ENCODE measurements at places on chromosomes 2 and 18. TPM values are rescaled to one million over a fixed set of nuclear protein-coding genes. Genes with fewer than 3 reads are reported as not detected.

- peak; percentile 34 for DNase-seq
These were observed 245.4 kb downstream of the PTPRM start for GRCh38 chr18:7812431-7813063.

DNA sequence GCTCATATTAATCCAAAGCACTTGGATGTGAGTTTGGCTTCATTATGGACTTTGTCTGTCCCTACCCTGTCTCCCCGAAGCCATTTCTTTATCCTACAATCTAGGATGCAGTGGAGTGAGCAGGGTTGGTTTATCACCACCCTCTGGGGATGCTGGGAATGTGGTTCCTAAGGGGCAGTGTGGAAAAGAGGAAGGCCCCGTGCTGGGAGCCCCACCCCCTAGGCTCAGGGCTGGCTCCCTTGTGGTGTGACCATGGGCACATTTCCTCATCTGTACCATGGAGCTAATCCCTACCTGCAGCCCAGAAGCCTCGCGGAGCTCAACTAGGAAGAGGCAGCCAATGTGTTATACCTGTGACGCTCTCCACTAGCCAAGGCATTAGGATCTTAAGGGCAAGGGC, 92.5 kb downstream of the TGOLN2 start:
- DNase-seq = no peak

GRCh38 chr2:202104286-202104870, 31.3 kb downstream of the KIAA2012 start:
- DNase-seq = peak; percentile 57

DNA sequence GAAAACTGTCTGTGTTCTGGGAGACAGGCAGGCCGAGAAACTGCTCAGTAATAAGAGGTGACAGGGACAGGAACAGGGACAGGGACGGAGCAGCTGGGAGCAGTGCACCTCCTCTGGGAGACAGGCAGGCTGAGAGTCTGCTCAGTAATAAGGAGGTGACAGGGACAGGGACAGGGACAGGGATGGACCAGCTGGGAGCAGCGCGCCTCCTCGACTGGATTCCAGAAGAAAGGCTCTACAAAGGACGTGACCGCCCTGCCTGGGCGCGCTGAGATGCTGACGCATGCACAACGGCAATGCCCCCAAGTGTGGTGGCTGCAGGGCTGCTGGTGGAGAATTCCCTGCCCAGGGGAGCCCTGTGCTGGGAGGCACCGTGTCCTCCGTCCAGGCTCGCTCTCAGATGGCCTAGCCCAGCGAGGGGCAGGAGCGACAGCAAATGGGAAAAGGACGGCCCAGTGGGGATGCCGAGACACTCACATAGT, 44.2 kb upstream of the PXDN start:
- no peak for DNase-seq

GRCh38 chr2:68388358-68388757, 23.3 kb downstream of the PLEK start:
- DNase-seq = no peak

DNA sequence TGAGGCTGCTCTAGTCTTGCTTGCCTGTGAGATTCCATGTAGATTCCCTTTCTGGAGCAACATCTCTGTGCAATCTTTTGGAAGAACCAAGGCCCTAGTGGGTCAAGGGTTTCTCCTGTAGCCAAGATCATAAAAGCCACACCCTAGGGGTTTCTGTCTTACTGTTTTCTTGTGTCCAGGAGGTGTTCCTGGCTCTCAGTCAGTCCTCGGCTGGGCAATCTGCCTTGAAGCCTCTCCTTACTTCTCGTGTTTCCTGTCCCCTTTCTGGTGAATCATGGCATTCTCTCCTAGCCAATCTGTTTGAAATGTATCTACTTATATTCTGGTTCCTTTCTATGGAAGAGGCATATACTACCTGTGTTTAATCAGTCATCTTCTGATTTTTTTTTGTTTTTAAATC, 484.8 kb upstream of the UBE2E3 start:
- no peak for DNase-seq

DNA sequence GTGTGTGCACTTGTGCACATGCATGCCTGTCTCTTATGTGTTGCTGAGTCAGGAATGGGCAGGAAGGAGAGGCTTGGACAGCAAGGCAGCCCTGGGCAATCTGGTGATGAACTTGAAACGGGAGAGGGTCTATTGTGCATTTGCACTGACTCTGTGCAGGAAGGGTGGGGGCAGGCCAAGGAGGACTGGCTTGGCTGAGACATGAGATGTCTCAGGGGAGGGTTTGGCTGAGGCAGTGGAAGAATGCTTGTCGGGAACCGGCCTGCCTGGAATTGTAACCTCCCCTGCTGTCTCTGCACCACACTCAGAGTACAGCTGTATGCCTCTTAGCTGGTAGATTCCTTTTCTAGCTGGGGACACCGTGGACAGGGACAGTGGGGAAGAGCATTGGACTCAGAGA, 176.1 kb upstream of the TNP1 start:
- DNase-seq = peak; percentile 68

GRCh38 chr2:240622531-240623235, 2.6 kb upstream of the GPR35 start:
- DNase-seq = peak; percentile 55

DNA sequence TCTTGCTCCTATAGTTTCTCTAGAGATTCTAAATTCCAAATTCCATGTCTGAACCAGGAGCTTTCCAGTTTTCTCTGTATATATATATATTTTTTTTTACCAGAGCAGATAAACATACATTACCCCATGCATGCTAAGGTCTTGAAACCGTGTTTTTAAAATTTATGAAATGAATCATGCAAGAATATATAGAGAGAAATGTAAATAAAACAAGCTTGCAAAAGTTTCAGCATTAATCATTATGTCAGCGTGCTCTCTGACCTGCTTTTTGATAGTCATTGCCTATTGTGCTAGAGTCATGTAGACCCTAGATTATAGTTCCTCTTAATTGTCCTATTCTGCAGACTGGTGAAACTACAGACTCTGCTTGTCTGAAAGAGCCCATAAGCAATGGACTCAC, 22.6 kb upstream of the TRIM43 start:
- DNase-seq = no peak

DNA sequence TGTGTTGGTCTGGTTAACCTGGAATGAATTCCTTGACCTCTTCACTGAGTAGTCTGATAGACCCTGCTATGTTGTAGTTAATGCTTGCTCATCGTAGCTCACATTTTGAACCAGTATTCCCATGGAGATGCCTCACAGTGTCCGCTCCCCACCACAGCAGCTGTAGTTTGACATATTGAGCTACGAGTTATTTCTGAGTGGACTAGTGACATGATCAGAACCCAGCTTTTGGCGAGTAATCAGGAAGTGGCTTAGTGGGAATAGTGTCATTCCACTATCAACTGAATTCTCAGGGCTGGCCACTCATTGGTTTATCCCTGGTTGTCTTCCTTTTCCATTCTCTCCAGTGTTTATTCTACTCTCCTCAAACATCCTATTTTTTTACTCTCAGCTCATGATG, 102.7 kb downstream of the MYO1B start:
- DNase-seq = no peak

GRCh38 chr2:97715951-97716694, 2.7 kb downstream of the ZAP70 start:
- no peak for DNase-seq

- DNase-seq = peak; percentile 58
These were observed 17.9 kb upstream of the SFXN5 start for GRCh38 chr2:73089270-73090030.

DNA sequence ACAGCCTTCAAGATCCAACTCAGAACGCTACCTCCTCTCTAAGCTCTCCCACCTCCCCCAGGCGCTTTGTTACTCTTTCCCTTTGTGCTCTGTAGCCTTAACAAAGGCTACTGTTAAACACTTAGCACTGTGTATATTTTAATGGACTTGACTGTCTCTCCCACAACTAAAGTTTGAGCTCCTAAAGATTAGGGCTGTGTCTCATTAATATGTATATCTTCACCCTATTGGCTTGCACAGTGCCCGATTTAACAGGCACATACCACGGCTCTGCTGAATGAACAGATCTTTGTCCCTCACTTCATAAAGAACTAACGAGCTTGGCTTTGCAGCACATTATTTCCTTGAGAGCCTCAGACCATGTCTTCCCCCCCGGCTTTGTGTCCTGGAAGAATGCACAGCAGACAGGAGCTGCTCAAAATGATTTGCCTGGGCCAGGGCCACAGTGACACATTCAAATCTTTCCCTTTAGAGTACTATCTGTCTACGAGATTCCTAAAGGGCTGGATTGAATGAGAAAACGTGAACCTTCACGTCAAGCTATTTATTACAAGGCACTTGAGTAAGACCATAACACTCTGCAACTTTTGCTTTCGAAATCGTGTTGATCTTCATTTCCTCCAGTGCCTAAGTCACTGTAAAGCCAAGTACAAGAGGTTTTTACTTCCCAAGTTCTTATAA, 22.1 kb downstream of the ABHD3 start:
- no peak for DNase-seq

GRCh38 chr2:170144761-170145160, 33.2 kb upstream of the MYO3B start:
- DNase-seq = no peak

- DNase-seq = no peak
These were observed 276.7 kb downstream of the DSEL start for GRCh38 chr18:67239826-67240225.

DNA sequence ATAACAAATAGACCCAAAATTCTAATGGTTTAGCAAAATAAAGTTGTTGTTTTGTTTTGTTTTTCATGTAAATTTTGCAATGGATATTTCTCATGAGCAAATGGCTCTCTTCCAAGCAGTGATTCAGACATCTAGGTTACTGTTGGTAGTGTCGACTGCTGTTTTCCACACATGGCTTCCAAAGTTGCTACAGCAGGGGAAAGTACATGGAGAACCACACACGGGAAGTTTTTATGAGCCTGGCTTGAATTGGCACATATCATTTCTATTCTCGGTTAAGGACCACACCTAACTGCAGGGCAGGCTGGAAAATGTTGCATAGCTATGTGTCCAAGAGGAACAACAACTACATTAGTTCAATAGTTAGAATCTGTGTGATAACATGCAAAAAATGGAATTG, 262.1 kb downstream of the GALNT13 start:
- no peak for DNase-seq

GRCh38 chr2:70310899-70311298, 9.0 kb upstream of the FAM136A start:
- no peak for DNase-seq

The CHRND gene
- not detected for total RNA-seq

The TMEM182 gene
- total RNA-seq = 187 TPM

The UGT1A9 gene
- total RNA-seq = not detected

The PKDCC gene
- total RNA-seq = 120 TPM

The TLX2 gene
- total RNA-seq = not detected

The LRRTM1 gene
- total RNA-seq = 0.30 TPM

The MRPS9 gene
- total RNA-seq = 72.4 TPM

The TDRD15 gene
- total RNA-seq = not detected

The SERPINB13 gene
- not detected for total RNA-seq

The LTBP1 gene
- 79.9 TPM for total RNA-seq
